ENCODE measurements at places on chromosomes 2 and 18.

GRCh38 chr2:180061085-180061484 lies 54.0 kb upstream of the CWC22 start:
- DNase-seq: no peak

- DNase-seq: peak; percentile 20
These were observed 515 bp upstream of the PLEKHB2 start for GRCh38 chr2:131104487-131105155.

DNA sequence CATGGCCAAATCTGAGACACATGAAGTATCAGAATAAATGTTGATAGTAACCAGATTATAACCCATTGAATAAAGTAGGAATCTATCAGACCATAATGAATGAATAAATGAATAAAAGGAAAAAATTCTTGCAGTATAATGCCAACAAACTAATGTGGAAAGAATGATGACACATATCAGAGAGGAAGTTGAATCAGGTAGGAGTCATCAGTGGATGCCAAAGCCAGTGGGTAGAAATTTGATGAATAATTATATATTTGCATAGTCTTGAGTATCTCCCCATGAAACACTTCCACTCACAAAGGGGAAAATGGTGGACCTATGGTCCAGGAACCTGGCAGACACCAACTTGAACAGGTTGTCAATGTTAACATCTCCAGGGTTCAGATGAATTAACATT lies 68.6 kb downstream of the GALNT3 start:
- no peak for DNase-seq

DNA sequence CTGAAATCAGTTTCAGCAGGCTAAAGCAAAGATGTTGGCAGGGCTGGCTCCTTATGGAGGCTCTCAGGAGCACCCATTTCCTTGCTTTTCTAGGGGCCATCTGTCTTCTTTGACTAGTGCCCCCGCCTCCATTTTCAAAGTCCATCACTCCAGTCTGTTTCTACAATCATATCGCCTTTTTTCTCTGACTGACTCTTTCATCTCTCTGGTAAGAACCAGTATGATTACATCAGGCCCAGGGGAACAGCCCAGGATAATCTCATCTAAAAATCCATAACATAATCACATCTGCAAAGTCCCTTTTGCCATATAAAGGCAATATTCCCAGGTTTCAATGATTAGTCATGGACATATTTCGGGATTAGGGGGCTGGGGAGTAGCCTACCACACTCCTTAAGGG lies 57.0 kb downstream of the CUL3 start:
- DNase-seq: no peak

DNA sequence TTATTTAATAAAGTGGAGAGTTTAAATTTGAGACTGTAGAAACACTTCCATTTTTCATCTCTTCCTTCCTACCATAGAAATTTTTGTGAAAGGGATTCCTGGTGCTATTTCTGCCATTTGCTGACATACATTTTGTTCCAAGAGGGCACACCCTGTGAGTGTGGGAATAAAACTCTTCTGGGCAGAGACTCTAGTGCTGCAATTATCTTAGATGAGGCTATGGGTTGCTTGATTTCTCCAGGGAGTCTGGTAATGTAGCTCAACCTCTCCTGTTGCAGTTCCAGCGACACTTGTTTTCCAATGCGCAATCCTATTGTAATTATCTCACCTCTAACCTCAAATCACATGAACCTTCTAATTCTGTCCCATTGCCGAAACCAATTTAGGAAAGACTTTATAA lies 60.1 kb upstream of the ZSWIM2 start:
- DNase-seq: no peak

GRCh38 chr2:42071791-42072190 lies 24.0 kb downstream of the PKDCC start:
- no peak for DNase-seq

GRCh38 chr2:69985216-69985615 lies 23.8 kb upstream of the ASPRV1 start:
- DNase-seq: no peak

DNA sequence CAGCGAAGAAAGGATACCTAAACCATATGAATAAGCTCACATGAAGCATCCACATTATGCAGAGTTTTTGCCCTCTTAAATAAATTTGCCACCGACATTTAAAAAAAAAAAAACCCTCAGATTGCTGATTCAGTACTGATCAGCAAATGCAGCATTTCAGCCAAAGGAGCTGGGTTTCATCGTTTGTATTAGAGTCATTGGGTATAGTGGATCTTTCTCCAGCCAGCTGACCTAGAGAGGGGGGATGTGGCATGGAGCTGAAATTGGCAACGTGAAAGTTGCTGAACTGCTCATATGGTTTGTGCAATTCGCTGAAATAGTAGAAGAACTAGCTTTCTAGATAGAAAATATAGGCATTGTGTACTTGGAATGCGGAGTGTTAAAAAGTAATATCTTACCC lies 73.5 kb upstream of the ZNF397 start:
- DNase-seq: no peak

- DNase-seq: no peak
These were observed 356.2 kb downstream of the LPIN1 start for GRCh38 chr2:12102679-12103078.

- DNase-seq: no peak
These were observed 643 bp downstream of the RMC1 start for GRCh38 chr18:23503963-23504344.

DNA sequence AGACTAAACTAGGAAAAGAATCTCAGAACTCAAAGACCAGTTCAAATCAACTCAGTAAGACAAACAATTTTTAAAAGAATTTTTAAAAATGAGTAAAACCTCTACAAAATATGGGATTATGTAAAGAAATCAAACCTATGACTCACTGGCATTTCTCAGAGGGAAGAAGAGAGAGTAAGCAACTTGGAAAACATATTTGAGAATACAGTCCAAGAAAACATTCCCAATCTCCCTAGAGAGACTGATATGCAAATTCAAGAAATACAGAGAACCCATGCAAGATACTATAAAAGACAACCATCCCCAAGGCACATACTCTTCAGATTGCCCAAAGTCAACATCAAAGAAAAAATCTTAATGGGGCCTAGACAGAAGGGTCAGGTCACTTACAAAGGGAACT lies 162.7 kb downstream of the WDPCP start:
- no peak for DNase-seq

DNA sequence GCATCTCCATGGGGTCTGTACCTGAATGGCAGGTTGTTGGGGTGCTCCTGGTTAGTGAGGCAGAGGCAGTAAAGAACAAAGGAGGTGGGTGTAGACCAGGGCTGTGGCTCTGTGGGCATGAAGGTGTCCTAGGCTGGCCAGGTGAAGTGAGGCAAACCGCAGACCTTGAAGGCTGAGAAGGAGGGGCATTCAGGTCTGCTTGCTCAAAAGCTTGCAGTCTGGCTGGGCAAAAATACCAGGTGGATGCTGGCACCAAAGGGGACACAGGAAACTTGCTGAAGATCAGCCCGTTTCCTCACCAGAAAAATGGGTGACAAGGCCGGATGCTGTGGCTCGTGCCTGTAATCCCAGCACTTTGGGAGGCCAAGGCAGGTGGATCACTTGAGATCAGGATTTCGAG lies 6.7 kb upstream of the B3GNT2 start:
- DNase-seq: no peak

DNA sequence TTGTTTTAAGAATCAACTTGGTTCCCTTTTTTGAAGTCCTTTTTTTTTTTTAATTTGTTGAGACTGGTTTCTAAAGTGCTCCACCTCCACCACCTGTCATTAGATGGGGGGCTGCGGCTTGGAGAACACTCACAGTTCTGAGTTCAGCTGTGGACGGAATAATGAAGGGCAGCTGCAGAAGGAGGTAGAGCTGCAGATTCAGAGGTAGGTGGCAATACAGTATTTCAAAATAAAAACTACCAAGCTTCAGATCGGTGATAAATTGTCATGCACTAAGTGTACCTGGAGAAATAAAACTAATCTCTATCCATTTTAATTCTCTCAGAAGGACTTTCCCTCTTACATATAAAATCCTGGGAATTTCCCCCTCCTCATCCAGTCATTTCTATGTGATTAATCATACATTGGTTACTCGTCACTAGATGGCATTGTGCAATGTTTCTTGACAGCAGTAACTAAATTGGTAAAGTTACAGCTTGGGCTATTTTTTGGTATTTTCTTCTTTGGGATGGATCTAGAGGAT lies 81.1 kb upstream of the SLC39A10 start:
- DNase-seq: peak; percentile 73

DNA sequence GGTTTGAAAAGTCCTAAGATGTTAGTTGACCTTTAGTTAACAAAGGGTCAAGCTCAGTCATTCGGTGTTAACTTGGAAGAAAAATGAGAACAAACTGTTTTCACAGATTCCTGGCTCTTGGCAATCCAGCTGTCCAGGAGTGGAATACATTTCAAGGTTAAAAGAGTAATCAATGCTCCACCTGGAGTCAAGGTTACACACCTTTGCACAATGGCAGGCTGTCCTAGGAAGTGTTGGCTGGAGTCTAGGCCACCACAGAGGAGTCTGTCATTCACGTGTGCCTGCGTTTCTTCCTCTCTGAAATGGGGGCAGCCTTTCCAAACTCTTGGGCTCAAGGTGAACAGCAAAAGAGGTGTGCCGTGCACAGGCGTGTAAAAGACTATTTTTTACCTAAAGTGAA lies 6.3 kb upstream of the ID2 start:
- DNase-seq: no peak

GRCh38 chr2:47311764-47312490 lies 91.0 kb upstream of the MSH2 start:
- DNase-seq: no peak

DNA sequence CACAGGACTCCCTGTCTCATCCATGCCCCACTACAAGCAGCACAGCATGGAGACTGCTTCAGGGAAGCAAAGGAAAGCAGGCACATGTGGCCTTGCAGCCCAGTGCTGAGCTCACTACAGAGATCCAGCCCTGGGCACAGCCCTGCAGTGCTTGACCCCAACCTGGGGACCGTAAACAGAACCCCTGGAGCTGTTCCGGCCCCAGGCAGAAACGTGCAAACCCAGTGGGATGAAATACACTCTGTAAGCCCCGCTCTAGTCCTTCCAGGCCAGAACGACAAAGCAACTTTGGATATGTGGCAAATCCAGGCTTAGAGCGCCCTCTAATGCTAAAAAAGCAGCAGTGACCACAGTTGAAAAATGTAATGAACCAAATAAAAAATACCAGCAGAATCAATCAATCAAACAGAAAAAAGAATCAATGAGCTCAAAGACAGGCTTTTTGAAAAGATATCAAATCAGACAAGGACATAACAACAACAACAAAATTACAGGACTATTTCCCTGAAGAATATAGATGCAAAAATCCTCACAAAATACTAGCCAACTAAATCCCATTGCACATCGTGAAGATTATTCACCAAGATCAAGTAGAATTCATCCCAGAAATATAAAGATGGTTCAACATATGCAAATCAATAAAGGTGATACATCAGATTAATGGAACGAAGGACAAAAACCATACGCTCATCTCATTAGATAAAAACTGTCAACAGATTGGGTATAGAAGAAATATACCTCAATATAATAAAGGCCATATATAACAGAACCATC lies 45.6 kb downstream of the ZNF519 start:
- DNase-seq: peak; percentile 4

GRCh38 chr18:62506495-62507143 lies 16.2 kb upstream of the ZCCHC2 start:
- no peak for DNase-seq

DNA sequence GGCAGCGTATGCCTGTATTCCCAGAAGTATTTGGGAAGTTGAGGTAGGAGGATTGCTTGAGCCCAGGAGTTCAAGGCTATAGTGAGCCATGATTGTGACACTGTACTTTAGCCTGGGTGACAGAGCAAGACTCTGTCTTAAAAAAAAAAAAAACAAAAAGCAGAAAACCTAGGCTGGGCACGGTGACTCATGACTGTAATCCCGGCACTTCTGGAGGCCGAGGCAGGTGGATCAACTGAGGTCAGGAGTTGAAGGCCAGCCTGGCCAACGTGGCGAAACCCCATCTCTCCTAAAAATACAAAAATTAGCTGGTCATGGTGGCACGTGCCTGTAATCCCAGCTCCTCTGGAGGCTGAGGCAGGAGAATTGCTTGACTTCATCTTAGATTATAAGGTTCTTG lies 46.4 kb downstream of the MTA3 start:
- no peak for DNase-seq

GRCh38 chr2:148298196-148298595 lies 277.3 kb downstream of the MBD5 start:
- peak; percentile 4 for DNase-seq

DNA sequence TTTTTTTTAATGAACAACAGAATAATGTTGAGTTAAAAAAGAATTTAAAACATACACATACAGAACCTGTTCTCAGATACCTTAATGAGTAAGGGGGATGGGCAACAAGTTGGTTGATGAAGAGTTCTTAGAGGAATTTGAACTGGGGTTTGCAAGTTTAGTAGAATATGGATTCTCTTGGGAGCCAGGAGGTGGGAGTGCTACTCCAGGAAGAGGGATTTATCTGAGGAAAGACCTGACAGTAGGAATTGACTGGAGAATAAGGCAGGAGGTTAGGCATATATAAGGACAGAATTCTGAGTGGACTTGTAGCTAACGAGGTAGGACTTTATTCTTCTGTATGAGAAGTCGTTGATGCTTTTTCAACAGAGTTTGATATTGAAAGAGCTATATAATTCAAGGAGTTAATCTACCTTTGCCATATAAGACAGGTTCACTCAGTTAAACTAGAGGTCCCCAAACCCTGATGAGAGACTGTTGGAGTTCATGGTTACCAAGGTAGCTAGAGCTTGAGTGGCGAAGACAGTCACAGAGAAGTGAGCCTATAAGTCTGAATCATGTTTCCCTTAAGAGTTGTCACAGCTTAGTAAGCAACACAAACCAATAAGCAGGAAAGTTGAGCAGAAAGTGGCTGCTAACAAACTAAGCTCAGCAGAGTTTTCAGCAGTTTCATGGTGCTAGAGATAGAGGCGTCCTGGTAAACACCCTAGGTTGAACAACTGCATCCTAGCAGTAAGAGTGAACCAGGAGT lies 88.2 kb downstream of the NCOA1 start:
- no peak for DNase-seq

- DNase-seq: no peak
These were observed 103.1 kb downstream of the GPD2 start for GRCh38 chr2:156539086-156539860.

- no peak for DNase-seq
These were observed 7.4 kb downstream of the CYB5A start for GRCh38 chr18:74284191-74284979.

DNA sequence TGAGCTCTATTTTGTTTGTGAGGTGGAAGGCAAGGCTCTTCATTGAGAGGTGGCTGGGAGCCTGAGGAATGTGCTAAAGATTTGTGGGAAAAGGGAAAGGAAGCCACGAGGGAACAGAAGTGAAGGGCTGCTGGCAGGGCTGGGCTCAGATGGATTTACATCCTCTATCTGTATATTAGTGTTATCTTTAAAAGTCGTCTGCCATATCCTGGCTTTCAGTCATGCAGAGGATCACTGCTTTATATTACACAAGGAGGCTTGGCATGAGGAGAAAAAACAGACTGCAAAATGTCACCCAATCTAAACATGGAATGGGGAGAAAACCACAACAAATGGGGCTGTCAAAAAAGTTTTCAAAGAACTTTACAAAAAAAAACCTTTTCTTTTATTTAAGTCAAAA lies 434.4 kb downstream of the HRH4 start:
- no peak for DNase-seq

DNA sequence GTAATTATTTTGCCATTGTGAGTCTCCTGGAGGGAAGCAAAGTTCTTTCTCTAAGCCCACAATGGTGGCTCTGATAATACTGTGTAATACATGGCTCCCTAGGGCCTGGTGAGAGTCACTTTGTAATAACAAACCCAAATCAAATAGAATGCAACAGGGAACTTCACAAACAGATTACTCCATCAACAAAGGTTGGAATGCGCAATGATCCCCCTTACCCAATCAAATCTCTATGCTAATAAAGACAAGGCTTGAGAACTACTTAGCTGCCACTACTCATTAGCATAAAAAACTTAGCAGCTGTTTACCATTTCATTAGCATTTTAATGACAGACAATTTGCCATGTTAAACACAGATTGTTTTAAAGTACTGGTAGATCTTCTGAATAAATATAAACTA lies 285.6 kb upstream of the SESTD1 start:
- no peak for DNase-seq

Measured in skeletal muscle cell (primary cell).